ENCODE measurements at places on chromosomes 1 and 21.

GRCh38 chr1:214702556-214702955 lies 99.6 kb downstream of the CENPF start:
- no peak for DNase-seq

GRCh38 chr21:31107871-31108270 lies 69.6 kb upstream of the KRTAP19-8 start:
- no peak for DNase-seq

GRCh38 chr1:100076319-100076718 lies 56.4 kb downstream of the SASS6 start:
- no peak for DNase-seq

GRCh38 chr1:67610450-67610849 lies 74.6 kb upstream of the GADD45A start:
- no peak for DNase-seq

- no peak for DNase-seq
These were observed 155.8 kb upstream of the PTGFR start for GRCh38 chr1:78334952-78335351.

- no peak for DNase-seq
These were observed 29.6 kb downstream of the TSNAX start for GRCh38 chr1:231557898-231558707.

GRCh38 chr1:170669586-170670530 lies 5.9 kb downstream of the PRRX1 start:
- no peak for DNase-seq

DNA sequence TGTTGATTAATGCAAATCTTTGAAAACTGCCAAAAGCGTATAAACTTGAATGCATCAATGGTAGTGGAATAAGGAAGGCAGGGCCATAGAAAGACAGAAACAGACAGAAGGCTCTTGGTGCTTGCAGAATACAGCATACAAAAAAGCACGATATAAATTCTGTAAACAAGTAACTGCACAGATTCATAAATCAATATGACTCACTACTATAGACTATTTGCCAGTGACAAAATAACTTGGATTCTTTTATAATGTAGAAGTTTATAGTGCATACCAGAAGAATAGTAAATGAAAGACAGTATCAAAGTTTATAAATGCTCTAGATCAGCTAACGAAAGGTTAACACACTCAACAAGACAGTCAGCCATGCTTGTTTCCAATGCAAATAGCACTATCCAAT lies 349.6 kb downstream of the PTBP2 start:
- no peak for DNase-seq

DNA sequence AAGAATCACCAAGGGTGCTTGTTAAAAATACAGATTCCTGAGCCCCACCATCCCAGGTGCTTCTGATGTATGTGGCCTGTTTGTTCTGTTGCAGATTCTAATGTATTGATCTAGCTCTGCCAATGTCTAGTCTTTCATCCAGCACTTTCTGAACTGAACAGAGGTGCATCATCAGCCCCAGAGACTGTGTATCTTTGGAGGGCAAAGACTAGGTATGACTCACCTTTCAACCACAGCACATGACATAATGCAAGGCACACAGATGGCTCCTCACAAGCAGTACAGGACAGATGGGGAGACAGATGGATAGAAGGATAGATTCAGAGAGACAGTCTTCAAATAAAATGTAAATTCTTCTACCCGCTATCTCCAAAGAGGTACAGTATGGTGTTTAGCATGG lies 32.3 kb downstream of the CD58 start:
- DNase-seq = no peak

- no peak for DNase-seq
These were observed 15.2 kb downstream of the PPT1 start for GRCh38 chr1:40081871-40082270.

DNA sequence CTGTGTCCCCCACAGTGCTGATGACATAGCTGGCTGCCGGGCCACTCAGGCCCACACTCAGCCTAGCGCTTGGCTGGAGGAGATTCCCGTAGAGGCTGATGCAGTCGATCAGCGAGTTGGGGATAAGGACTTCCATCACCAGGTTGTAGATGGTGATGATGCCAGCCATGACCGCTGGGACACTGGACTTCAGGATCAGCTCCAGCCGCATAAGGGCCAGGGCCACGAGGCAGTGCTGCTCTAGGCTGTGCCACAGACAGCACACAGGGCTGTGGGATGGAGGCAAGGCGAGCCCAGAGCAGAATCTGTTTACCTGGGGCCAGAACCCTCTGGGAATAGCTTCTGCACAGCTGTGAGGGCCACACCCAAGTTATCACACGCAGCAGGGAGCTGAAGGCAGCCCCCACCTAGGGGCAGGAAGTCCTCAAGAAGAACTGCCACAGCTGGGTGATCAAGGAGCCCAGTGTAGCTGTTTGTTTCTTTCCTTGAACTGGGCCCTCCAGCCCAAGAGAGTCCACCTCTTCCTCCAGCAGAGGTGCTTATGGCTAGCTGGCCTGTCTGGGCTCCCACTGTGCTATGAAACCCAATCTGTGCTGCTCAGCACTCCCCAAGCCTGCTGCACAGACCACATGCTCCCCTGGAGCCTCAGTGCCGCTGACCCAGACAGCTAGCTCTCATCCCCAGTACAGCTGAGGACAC lies 6.2 kb downstream of the SLC2A1 start:
- no peak for DNase-seq

DNA sequence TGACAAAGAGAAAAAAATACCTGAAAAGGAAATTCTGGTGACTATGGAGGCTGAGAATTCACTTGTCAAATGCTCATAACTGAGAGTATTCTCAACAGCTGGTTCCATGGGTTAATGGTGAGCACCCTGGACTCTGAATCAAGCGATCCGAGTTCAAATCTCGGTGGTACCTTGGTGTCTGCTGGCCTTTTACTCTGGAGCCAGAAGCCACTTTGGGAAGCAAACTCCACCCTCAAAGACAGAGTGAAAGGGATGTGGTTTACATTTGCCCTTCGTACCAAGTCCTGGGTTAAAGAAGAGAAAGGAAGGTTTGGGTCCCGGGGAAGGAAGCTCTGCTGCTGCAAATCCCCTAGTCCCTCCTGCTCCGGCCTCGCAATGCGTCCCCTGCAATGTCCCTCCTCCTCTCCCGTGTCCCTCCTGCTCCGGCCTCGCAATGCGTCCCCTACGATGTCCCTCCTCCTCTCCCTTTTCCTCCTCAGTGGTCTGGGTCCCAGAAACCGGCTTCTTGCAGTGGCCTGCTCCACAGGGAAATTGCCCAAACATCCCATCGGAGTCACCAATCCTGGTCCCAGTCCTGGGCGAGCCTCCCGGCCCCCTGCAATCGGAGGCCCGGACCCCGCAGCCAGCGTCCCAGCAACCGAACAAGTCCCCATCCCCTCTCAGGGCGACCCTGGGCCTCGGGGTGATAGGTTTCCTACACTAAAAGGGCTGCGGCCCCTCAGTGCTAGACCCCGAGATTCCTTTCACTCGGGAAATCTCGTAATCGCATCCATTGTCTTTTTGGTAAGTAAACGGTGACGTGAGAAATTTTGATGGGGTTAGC lies 129.4 kb downstream of the PPIAL4G start:
- DNase-seq = no peak

- no peak for DNase-seq
These were observed 73.6 kb downstream of the RGS13 start for GRCh38 chr1:192709544-192709943.

GRCh38 chr1:113929750-113930498 lies 800 bp downstream of the HIPK1 start:
- no peak for DNase-seq

DNA sequence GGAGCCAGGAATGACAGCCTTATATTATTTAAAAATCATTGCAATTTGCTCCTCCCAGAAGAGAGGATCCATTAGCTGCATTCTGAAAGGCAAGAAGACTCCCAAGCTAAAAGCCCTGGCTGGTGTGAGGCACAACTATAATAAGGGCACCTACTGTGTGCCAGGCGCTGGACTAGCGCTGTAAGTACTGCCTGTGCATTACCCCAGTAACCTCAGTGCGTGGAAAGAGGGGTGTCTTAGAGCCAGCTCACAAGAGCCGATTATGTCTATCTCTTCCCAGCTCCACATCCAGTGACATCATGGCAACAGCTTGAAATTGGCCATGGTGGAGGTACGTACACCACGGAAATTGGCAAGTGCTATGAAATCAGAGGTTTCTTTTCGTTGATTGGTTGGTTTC lies 141.7 kb upstream of the IRF2BP2 start:
- DNase-seq = no peak

- no peak for DNase-seq
These were observed 60.5 kb upstream of the PRMT6 start for GRCh38 chr1:106995970-106996369.

DNA sequence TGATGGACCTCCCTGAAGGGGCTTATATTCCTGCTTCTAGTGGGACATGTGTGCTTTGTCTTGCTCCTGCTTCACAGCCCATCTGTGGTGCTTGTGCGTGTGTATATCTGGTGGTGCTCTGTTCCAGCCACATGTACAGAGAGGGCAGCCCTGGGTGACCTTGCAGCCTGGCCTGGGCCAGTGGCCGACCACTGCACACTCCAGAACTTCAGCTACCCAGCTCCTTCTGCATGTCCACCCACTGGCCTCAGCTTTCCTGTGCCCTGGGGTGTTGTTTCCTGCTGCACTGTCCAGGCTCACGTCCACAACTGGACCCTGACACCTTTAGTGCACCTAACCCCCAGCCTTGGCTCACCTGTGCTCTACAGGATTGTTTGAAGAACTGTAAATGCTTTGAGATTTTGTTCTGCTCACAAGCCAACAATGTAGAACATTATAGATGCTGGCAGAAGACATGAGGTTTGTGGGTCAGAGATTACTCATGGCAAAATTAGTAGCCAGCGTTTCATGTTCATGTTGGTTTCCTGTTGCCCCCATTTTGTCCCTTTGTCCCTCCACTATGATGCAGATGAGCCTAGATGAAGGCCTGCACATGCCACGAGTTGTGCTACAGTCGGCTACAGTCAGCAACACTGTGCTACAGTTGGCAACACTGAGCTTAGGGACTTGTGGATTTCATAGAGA lies 5.3 kb upstream of the S100B start:
- DNase-seq = no peak

GRCh38 chr1:94339206-94339927 lies 78.8 kb upstream of the ABCD3 start:
- DNase-seq = no peak

GRCh38 chr1:187942986-187943385 lies 1114.2 kb downstream of the PLA2G4A start:
- no peak for DNase-seq

- DNase-seq = no peak
These were observed 730 bp downstream of the CDC42 start for GRCh38 chr1:22053017-22053860.

DNA sequence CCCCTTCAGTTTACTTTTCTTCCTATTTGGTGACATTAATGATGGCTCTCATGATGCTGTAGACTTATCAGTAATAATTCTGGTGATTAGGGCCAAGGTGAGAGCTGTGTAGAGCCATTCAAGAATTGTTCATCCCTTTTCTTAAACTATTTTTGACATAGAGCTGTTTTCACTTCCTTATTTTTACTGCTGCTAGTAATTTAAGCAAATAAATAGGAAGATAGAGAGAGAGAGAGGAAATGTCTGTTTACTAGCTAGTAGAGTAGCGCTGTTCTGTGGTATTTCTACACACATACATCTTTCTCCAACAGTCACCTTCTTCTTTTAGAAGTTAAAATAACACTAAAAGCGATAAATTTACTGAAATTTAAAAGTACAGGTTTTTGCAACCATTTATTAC lies 678.0 kb upstream of the ZP4 start:
- DNase-seq = no peak

DNA sequence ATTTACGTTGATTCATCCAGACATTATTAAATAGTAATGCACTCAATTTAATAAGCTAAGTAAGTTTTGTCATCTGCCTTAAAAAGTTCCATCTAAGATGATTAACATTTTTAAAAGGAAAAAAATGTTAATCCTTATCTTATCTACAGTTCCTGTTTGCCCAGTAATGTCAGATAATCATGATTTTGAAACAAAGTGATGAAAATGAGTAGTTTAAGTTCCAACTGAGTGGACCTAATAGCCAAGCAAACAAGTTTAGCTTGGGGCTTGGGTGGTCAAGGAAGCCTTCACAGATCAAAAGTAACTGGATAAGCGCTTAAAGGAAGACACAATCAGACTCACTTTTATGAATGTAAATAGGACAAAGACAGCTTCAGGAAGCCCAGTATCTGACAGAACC lies 40.5 kb upstream of the JAK1 start:
- no peak for DNase-seq

- no peak for DNase-seq
These were observed 391.6 kb upstream of the VAMP3 start for GRCh38 chr1:7379441-7379971.

DNA sequence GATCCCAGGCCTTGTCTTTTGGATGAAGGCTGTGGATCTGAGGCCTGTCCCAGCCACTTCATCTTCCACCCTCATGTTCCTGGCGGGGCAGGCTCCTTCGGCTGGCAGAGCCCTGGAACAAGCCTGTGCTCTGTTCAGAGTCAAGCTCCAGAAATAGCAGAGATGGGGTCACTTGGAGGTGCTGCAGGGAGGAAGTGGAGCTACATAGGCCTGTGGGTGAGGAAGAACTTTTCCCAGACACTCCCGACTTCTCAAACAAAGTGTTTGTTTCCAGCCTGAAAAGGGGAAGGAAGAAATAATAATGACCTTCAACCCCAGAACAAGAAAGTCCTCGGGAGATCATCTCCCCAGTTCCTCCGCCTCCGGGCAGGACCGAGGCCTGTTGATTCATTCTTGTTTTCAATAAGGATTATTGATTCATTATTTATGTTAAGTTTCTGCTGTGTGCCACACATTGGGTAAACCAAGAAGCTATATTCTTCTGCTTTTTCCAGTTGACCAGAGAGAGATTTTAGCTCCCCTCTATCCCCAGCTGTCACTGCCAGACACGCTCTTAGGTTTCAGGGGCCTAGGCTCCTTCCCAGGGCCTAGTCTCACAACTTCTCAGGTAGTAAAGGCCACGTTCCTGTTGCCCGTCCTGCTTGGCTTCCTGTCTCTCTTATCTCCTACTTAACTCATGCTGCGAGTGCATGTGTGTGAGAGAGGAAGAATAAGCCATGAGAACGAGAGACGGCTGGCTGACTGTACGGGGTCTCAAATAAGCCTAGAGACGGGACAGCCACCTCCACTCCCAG lies 16.9 kb downstream of the IKBKE start:
- no peak for DNase-seq

DNA sequence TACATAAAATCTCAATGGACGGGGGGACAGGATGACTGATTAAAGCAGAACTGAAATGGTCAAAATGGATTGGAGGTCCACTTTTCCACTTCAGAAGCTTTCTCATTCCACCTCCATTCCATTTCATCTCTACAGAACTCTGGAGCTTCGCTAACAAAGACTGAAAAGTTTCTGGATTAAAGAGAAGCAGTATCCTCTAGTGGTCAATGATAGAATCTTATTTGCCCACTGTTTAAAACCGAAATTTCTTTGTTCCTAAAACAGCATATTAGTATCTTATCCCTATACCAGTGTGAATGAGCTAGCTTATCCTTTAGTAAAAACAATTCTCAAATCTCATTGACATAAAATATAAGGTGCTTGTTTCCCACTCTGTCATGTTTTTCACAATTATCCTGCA lies 890.6 kb downstream of the KCNT2 start:
- no peak for DNase-seq

- DNase-seq = peak; percentile 54
These were observed 1.4 kb downstream of the MMEL1 start for GRCh38 chr1:2631136-2632050.
